ENCODE measurements at places on chromosomes 11 and 22. TPM values are rescaled to one million over a fixed set of nuclear protein-coding genes. Genes with fewer than 3 reads are reported as not detected.

DNA sequence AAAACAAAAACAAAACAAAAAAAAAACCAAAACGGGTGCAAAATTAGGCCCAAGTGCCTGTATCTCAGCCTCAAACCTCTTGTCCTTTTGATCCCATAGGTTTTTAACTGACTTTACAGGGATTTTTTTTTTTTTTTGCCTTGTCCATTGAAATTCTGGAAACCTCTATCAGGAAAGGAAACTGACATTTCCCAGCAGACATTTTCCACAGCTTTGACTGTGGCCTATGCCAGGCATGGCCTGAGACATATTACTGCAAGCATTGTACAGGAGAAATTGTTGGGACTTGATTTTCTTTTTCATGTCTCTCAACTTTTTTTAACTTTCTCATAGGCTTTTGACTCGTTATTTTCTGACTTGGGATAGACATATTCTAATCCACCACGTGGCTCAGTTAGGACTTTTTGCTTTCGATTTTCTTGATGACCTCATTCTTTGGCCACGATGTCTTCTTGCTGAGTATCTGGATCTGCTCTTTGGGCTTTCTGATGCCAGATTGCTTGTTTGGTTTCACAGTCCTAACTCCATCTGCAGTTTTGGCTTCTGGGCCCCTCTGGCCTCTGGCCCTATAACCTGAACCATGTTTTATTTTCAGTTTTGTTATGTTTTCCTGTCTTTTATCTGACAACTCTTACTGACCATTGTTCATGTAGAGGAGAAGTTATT lies 336.1 kb upstream of the C11orf87 start:
- peak; percentile 80 for DNase-seq

Gene ATXN10
- total RNA-seq, result 87.7 TPM

- no peak for DNase-seq
These were observed 49.6 kb upstream of the SHANK2 start for GRCh38 chr11:71301858-71302533.

Gene MB
- 0.30 TPM for total RNA-seq

- DNase-seq, result peak; percentile 23
These were observed 33.4 kb upstream of the SORL1 start for GRCh38 chr11:121418625-121419114.

- no peak for DNase-seq
These were observed 20.6 kb downstream of the EED start for GRCh38 chr11:86265194-86265593.

GRCh38 chr11:23919455-23919854 lies 577.4 kb upstream of the LUZP2 start:
- no peak for DNase-seq

GRCh38 chr11:110527146-110527545 lies 97.4 kb downstream of the FDX1 start:
- peak; percentile 39 for DNase-seq

DNA sequence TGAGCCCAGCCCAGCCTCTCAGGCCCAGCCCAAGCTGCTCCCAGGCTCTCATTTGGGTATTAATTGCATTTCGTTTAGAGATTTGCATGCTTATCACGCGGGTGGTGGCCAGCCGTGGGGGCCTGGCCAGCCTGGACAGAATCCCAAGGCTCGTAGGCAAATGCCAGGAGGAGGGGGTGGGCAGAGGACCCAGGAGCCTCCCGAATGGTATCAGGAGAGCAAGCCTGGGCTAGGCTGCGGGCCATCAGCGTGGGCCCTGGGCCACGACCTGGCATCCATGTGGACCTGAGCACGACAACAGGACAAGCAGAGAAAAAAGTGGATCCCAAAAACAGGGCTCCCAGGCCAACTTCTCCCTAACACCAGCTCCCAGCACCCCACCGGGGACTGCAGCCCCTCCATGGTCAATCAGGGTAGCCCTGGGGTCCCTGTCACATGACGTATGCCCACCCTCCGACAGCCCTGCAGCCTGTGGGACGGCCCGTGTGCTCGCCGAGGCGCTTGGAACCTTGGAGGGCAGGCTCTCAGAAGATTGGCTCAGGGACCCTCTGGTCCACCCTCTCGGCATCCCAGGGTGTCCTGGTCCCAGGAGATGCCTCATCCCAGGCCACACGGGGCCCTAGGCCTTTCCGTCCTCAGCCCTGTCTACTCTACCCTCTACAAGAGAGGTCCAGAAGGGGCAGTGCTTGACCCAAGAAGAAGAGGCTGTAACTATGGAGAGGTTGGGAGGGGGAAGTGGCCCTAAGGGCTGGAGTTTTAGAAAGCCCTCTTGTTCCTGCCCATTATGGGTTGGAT lies 8.8 kb downstream of the ASCL2 start:
- no peak for DNase-seq

Gene SYT7
- total RNA-seq, result 0.22 TPM

Gene RIMBP3C
- total RNA-seq, result 1.2 TPM

DNA sequence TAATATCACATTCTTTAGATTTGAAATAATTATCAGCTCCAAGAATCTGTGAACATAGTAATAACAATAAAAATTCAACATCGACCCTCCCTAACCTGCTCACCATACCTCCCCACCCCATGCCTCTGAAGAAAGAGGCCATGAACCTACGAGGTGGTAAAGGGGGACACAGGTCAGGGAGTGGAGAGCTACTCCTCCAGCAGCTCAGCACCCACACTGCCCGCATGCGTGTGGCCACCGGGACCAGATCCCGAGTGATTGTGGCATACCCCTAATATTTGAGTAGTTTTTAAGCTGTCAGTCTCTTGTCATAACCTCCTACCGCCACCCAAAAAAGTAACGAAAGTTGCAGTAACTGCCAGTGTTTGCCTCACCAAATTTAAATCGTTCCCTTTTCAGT lies 16.8 kb upstream of the ADSL start:
- no peak for DNase-seq

Gene OR8J3
- total RNA-seq, result not detected

Gene AIFM3
- total RNA-seq, result 0.47 TPM

- DNase-seq, result no peak
These were observed 18.4 kb upstream of the ST3GAL4 start for GRCh38 chr11:126337126-126337473.

DNA sequence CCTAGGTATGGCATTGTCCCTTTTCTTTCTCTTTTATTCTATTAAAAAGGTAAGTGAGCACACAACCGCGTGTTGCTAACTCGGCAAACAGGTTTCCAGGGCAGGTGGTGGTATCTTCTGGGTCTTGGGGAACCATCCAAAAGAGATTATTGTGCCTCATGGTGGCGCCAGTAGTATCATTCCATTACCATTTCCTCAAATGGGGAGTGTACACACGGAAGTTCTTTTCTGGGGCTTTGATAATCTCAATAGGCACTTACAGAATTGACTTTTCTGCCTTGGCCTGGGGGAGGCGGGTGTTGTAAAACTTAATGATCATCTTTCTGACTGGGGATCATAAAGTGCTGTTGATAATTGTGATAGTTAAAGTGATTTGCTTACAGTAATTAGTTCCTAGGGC lies 234.1 kb downstream of the KIRREL3 start:
- DNase-seq, result no peak

Gene CACNA1I
- total RNA-seq, result 0.02 TPM

DNA sequence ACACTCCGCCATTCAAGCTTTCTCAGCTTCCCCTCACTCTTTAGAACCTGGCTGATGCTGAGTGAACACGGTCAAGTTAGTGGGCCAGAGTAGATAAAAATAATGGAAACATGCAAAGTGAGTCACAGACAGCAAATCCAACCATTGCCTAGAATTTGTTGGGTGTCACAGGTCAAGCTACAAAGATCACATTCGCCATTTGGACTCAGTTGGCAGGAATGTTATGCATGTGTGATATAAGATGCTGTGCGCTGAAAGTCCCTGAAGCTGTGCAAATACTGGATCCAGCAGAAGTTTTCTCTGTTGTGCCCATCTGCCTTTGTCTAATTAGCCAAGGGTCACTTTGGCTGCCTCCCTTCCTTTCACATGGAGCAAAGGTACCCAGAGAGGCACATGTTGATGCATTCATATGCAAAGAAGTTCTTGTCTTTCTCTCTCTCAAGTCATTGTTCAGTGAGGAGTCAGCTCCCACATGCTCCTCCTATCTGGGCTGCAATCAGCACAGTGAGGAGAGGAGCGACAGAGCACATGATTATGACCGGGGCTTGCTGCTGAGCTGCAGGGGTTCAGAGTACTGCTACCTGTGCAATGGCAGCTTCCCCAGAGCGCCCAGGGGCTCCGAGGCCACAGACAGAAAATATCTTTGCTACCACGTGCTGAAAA lies 39.7 kb downstream of the FLI1 start:
- no peak for DNase-seq

All from M059J (cell line).